ENCODE measurements at places on chromosomes 3 and 15.

- DNase-seq: no peak
Measured at GRCh38 chr15:70077188-70078147, 20.2 kb downstream of the TLE3 start.

- DNase-seq: no peak
Measured at GRCh38 chr15:43508991-43509659, 8.3 kb upstream of the MAP1A start.

GRCh38 chr15:57887825-57888224 lies 177.7 kb downstream of the ALDH1A2 start:
- no peak for DNase-seq

GRCh38 chr3:71579935-71580406 lies 3.6 kb downstream of the FOXP1 start:
- no peak for DNase-seq

GRCh38 chr3:77303955-77304699 lies 264.2 kb downstream of the ROBO2 start:
- DNase-seq: no peak

DNA sequence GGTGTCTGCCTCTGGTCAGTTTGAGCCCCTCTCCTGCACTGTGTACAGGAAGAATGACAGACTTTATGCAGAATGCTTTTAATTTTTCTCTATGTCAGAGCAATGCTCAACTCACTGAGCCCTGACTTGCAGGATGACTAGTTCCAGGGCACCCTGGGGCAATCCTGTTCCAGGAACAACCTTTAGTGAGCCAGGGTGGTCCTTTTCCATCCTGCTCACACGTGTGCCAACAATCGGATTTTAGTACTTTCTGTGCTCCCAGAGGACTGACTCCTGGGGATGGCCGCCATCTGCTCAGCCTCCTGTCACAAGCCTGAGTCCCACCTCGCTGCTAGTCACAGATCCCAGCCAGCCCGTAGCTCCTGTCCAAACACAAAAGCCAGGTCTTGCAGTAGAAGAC lies 48.2 kb upstream of the ALDH1A3 start:
- no peak for DNase-seq

- DNase-seq: no peak
Measured at GRCh38 chr3:43218156-43218555, 68.2 kb upstream of the SNRK start.

GRCh38 chr3:193946945-193947344 lies 189.0 kb upstream of the HES1 start:
- DNase-seq: no peak

DNA sequence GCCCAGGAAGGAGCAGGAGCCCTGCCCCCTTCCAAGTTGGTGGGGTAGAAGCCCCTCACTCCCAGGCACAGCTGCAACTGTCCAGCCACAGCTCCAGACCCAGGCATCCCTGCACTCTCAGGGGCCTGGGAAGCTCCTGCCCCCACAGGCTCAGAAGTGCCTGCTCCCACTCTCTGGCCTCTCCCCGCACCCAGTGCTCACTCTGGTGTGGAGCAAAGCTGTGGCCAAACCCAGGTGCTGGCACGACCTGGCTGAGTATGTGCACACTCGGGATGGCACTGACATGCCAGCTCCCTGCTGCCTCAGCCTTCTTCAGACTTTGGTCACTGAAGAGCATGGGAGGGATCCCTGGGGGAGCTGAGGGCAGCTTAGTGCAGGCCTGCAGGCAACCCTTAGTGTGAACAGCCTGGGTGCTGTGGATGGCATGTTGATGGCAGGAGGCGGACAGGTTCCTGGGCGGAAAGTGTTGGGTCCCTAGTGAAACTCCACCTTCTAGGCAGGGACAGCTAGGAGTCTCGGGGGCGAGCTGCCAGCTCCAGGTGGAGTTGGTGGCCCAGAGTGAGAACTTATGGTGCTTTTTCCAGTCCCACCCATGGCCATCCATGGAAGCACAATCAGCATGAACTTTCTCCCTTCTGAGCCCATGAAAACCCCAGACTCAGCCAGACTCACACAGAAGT lies 489.2 kb upstream of the ROBO2 start:
- DNase-seq: no peak

GRCh38 chr3:65587650-65588439 lies 450.9 kb downstream of the MAGI1 start:
- no peak for DNase-seq

GRCh38 chr3:144167634-144168033 lies 196.0 kb downstream of the DIPK2A start:
- no peak for DNase-seq

- no peak for DNase-seq
Measured at GRCh38 chr15:31799715-31800321, 230.5 kb upstream of the CHRNA7 start.

DNA sequence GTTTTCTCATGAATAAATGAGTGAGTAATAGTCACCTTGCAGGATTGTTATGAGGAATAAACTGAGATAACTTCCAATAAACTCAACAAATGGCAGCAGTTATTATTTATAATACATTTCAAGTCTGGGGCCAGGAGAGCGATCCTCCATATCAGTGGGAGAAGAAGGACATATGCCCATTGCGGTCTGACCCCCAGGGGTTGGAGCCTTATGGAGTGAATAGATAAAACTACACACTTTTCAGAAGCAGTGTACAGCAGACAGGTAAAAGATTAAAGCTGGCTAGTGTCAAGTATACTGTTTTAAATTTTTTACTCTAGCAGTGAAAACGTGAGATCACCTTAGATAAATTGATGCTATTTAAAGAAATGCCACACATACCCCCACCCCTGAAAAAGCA lies 43.5 kb downstream of the DIPK2A start:
- DNase-seq: no peak

- DNase-seq: no peak
Measured at GRCh38 chr15:80474224-80475215, 70.3 kb downstream of the ARNT2 start.

- DNase-seq: no peak
Measured at GRCh38 chr3:30222441-30222840, 384.0 kb upstream of the TGFBR2 start.

GRCh38 chr3:116188231-116188785 lies 257.0 kb downstream of the LSAMP start:
- no peak for DNase-seq

GRCh38 chr3:37952564-37952963 lies 38.0 kb upstream of the VILL start:
- no peak for DNase-seq

DNA sequence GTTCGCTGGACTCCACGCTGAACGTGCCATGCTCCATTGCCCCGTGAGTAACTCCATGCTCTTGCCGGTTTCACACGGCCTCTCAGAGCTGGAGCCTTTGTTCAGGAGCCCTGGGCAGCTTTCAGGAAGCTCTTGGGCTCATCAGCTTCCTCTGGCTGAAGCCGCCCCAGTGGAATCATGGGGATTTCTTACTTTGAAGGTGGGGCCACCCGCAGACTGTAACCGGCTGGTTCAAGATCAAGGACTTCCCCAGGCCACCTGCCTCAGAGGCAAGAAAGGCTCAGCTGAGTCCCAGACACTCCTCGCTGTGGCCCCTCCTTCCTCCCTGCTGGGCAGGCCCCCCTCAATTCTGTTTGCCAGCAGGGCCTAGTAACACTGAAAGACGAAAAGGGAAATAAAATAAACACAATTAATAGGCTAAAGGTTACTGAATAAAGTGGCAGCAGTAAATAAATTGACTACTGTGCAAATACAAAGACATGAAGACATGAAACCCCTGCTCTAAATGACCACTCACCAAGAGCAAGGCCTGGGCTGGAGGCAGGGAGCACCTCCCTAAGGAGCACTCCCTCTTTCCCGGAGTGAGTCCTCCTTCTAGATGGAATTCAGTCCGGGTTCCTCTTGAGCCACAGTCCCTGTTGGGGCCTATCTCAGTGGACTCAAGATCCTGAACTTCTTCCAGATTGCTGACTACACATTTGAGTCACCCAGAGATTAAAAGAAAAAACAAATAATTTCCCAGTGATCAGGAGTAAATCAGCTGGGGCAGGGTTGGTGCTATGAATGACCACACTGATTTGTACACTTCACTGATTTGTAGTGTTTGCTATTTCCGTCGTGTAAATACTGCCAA lies 51.0 kb downstream of the ZDHHC19 start:
- no peak for DNase-seq

DNA sequence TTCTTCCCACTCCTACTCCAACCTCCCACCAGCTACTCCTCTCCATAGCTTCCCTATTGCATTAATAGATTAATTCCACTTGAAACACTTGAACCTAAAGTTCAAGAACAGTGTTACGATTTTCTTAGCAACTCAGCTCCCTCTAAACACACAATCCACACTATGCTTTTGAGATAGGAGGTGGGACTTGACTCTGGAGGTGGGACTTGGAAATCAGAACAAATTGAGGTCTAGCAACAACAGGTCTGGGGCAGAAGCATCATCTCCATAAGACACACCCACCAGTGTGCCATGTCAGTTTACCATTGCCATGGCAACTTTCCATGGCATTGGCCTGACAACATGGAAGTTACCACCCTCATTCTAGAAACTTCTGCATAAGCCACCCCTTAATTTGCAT lies 336.5 kb upstream of the ALCAM start:
- no peak for DNase-seq

- DNase-seq: no peak
Measured at GRCh38 chr3:124478830-124479229, 251.4 kb upstream of the UMPS start.

- no peak for DNase-seq
Measured at GRCh38 chr15:63890617-63891016, 56.9 kb upstream of the HERC1 start.

DNA sequence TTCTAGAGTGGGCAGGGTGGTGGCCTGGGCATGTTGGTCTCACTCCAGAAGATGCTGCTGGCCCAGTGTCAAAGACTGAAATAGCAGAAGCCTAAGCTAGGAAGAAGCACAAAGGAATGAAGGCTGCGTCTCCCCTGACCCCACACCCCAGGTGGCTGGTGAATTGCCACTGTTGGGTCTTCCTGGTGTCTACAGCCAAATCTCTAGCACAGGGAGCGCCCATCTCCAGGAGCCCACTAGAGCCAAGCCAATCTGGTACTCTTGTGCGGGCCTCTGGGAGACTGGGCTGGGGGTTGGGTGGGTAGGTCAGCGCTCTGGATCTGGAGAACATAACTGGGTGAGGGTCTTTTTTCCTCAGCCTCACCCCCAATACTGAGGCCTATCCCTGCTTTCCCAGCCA lies 894 bp downstream of the TUSC2 start:
- no peak for DNase-seq

- DNase-seq: no peak
Measured at GRCh38 chr3:30742796-30743619, 136.6 kb downstream of the TGFBR2 start.

- no peak for DNase-seq
Measured at GRCh38 chr3:14883226-14883625, 64.2 kb upstream of the NR2C2 start.

- DNase-seq: no peak
Measured at GRCh38 chr3:13106308-13107001, 33.2 kb upstream of the IQSEC1 start.

- no peak for DNase-seq
Measured at GRCh38 chr3:142990721-142991120, 10.6 kb upstream of the U2SURP start.

- DNase-seq: no peak
Measured at GRCh38 chr3:41522612-41523011, 323.3 kb downstream of the CTNNB1 start.

GRCh38 chr3:37945807-37946530 lies 44.6 kb upstream of the VILL start:
- no peak for DNase-seq

DNA sequence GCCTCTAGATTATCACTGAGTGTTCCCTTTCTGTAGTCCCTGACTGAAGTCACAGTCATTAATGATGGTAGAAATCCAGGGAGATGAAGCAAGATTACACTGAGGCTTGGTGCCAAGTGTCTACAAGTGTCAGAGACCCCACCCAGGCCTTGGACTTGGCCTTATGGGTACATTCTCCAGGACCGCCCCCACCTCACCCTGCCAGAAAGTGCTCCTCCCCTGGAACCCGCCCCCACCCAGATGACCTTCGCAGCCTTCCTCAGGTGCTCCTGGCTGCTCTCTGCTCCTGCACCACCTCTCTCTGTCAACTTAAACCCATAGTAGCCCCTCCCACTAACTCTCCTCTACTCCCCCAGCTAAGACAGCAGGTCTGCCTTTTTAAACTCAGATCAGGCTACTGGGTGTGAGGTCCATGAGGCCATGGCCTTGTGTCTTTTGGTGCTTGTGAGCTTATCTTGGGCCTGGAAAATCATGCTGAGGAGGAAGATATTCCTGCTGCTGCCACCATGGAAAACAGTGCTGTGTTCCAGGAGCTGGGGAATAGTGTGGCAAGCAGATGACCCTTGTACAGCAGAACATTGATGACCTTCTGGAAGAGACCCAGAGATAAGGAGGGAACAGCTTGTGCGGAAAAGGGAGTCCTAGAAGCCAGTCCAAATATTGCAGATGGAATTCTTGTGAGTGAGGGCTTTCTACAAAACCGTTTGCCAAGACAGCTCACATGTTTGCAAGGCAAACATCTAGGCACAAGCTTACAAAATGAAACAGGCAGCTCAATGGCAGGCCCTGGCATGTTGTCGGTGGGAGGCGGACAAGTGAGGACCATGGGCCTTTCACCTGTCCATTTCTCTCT lies 40.3 kb upstream of the NDUFB4 start:
- DNase-seq: no peak

GRCh38 chr15:34125945-34126344 lies 24.1 kb downstream of the PGBD4 start:
- no peak for DNase-seq

DNA sequence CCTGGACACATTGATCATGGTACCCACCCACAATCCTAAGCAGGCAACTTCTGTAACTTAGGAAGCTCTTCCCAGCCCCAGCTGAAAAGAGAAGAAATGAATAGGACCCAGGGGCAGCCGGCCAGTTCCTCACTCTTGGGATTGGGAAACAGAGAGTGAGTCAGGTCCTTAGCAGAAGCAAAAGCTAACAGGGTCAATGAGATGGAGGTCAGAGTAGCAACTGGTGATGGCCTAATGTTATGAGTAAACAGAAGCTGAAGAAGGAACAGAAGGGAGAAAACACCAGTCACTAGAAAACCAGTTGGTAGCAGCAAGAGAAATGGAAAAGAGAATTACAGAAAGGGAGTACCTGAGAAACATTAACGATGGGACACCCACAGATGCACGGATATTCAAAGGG lies 20.0 kb downstream of the RIOX2 start:
- DNase-seq: no peak

GRCh38 chr15:56996093-56996492 lies 77.6 kb downstream of the TCF12 start:
- no peak for DNase-seq

GRCh38 chr15:38320866-38321265 lies 68.2 kb downstream of the SPRED1 start:
- no peak for DNase-seq

GRCh38 chr3:139020036-139020867 lies 474 bp downstream of the PRR23B start:
- DNase-seq: no peak

GRCh38 chr3:14583548-14584091 lies 43.5 kb upstream of the GRIP2 start:
- DNase-seq: no peak

GRCh38 chr3:66938338-66938963 lies 59.7 kb upstream of the KBTBD8 start:
- DNase-seq: no peak

- DNase-seq: no peak
Measured at GRCh38 chr15:84625123-84625522, 24.3 kb downstream of the ZSCAN2 start.

Data from activated CD4-positive, CD25-positive, alpha-beta regulatory T cell (primary cell).